ENCODE measurements at places on chromosomes 12 and 14. TPM values are rescaled to one million over a fixed set of nuclear protein-coding genes. Genes with fewer than 3 reads are reported as not detected.

Gene OR6C74
- polyA plus RNA-seq: not detected

GRCh38 chr14:64549791-64550620, at the start of gene PPP1R36:
Gene PPP1R36 (plus strand): TSS chr14:64549961. CDS start chr14:64549998, 37 bp downstream.
- DNase-seq: peak; percentile 66

- DNase-seq: no peak
Observed at GRCh38 chr12:54624315-54625279, 10.1 kb downstream of the LACRT start.

GRCh38 chr14:94864387-94865195, 94.7 kb upstream of the GSC start:
- DNase-seq: no peak

DNA sequence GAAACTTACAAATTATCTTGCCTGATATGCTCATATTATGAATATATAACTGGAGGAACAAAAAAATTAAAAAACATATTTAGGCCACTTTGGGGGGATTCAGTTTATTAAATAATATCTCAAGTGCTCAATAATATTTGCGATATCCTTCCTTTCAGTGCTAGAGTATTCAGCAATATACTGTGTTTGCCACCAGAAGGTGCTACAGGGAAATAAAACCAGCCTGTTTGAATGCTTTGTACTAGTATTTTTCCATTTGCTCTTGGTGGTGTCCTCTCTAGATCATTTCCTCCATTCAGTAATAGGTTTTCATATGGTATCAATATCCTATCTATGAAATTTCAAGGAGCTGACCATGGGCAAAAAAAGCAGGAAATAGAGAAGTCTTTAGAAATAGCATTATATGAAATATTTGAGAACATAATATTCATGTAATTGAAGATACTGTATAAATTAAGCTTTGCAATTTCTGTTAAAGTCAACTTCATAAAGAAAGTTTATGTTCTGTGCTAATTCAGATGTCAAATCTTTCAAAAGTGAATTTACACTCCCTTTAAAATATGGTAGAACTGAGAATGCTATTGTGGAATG, 106.2 kb upstream of the NAV3 start:
- DNase-seq: peak; percentile 33
